Spinal cord (tissue), 10 donors: ENCODE measurements at places on chromosomes 2 and 18. TPM values are rescaled to one million over a fixed set of nuclear protein-coding genes. Genes with fewer than 3 reads are reported as not detected.

DNA sequence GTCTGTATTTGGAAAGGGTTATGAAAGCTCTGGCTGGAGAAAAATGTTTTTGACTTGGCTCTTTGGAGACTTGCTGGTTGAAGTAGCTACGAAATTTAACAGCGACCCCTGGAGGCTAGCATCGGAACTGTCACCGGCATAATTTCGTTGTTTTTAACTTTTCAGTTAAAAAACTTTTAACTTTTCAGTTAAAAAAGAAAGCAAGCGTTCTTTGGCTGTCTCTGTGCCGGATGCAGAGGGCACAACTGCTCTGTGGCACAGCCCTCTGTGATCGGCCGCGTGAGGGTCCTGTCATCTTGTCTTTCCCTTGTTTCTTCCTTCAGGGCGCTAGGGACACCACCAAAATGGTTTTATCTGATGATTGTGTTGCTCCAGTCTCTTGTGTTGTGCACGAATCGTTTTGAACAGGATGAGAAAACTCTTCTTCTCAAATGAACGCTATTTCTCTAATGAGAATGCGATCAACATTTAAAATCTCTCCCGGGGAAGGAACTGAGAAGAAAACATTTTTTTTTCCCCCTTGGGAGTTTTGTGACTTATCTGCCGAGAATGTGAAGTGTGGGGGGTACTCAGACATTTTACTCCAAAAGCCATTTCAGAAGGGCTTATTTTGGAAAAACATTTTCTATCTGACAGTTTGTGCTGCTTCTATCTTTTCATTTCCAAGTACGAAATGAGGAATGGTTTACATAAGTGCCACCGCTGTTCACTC, 57.1 kb downstream of the ADCYAP1 start:
- DNase-seq: no peak

DNA sequence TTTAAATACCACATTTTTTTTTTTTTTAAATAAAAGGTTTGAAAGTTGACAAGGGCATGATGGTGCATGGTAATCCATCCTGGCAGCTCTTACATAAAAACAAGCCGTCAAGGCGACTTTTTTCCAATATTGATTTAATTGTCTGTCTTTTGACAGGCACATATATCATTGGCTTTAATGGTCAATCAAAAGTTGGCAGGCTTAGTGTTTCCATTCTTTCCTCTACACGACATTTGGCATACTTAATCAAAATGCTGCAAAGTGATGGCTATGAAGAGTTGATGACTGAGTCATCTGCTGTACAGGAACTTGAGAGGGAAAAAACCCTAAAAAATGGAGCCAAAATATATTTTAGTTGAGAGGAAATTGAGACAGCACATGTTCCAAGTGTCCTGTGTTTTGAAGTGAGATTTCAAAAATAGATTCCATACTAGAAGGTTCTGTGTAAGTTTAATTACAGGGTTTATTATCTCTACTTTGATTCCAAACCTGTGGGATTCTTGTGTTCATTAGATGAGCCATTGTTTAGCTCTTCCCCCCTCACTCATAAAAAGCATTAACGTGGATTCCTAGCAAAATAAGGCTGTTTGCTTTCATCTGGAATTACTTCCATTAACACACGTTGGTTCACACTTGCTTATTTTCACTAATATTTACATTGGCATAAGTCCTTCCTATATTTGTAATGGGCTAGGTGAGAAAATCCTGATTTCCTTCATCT, 3.2 kb downstream of the TSHZ1 start:
- peak; percentile 26 for DNase-seq

DNA sequence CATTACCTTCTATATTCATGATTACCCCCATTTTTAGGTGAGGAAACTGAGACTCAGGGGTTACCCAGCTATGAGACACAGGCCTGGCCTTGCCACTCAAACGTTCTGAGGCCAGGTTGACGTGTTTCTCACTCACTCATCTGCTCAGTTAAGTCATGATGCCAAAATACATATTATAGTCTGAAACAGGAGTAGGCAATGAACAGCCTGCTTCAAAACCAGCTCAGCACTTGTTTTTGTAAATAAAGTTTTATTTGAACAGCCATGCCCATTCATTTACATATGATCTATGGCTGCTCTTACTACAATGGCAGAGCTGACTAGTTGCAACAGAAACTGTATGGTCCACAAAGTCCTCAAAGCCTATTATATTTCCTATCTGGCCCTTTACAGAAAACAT, 74.1 kb upstream of the SMAD2 start:
- no peak for DNase-seq

GRCh38 chr2:225400546-225401400, 1.3 kb downstream of the NYAP2 start:
- DNase-seq: peak; percentile 82

GRCh38 chr2:203586696-203587095, 51.6 kb upstream of the RAPH1 start:
- DNase-seq: no peak

GRCh38 chr18:3593381-3593903, 143.5 kb downstream of the TGIF1 start:
- no peak for DNase-seq

DNA sequence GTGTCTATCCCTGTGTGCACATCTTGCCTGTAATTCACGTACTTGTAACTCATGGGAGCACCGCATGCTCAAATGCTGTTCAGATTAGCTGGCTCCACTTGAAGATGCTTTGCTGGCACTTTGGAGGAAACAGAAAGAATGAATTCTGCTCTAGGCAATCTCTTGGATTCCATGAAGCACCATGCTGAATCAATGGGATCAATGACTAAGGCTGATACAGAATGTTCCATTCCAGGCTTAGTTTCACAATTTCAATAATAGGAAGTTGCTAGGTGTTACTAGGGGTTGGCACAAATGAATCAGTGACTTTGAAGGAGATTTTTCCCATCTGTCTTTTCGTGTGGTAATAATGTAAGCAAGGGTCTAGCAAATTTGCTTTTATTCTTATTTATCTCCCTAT, 328.8 kb downstream of the OSR1 start:
- DNase-seq: no peak

- no peak for DNase-seq
Observed at GRCh38 chr2:128835342-128835855, 516.7 kb upstream of the HS6ST1 start.

GRCh38 chr2:64937687-64938491, 51.3 kb upstream of the SLC1A4 start:
- no peak for DNase-seq

GRCh38 chr18:36889321-36889720, 60.4 kb downstream of the KIAA1328 start:
- no peak for DNase-seq

GRCh38 chr18:55096263-55096951, 137.1 kb upstream of the CCDC68 start:
- no peak for DNase-seq

GRCh38 chr2:148982282-148982681, 56.2 kb upstream of the LYPD6B start:
- peak; percentile 87 for DNase-seq

- no peak for DNase-seq
Observed at GRCh38 chr2:127985735-127986134, 42.1 kb downstream of the SAP130 start.

DNA sequence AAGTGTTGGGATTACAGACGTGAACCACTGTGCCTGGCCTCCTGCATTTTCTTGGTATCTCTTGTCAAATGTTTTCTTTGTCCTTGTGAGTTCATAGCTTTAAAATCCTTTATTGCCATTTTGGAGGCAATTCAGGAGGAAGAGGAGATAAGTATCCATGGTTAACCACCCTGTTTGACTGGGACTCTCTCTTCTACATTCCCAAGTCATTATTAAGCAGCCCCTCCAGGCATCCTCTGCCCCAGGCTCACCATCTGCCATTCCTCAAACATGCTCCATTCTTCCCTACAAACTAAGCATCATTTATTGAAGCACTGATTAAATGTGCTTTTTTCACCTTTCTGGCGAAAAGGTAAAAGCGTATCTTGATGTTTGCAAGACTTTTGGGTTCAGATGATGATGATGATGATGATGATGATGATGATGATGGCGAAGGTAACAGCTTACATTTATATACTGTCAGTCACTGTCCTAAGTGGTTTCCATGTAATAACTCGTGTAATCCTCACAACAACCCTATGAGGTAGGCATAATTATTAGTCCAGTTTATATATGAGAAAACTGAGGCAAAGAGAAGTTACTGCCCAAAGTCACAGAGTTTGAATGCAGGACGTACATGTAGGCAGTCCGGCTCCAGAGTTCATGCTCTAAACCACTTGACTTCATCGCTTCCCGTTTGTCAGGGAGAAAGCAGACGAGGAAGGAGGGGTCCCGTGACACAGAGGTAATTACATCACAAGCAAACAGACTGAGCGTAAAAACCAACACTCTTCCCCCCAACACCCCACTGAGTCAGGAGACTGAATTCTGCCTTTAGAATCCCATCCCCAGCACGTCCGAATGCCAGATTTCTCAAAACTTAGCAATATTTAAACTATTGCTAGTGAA, 69.7 kb upstream of the ACKR3 start:
- no peak for DNase-seq

DNA sequence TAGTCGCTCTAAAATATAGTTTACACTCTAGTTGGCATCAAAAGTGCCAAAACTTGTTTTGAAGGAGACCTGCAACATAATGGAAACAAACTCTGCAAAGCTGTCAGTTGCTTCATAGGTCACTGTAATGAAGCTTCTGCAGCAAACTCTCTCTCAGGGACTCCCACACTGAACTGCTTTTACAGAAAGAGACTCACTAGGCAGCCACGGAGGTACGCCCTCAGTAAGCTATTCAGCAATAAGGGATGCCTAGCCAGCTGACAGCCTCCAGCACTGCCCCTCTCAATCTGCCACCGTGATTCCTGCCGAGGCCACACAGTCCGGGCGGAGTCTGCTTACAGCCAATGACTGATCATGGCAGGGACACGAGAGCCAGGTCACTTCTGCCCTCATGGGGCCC, 51.1 kb downstream of the COLEC12 start:
- no peak for DNase-seq

DNA sequence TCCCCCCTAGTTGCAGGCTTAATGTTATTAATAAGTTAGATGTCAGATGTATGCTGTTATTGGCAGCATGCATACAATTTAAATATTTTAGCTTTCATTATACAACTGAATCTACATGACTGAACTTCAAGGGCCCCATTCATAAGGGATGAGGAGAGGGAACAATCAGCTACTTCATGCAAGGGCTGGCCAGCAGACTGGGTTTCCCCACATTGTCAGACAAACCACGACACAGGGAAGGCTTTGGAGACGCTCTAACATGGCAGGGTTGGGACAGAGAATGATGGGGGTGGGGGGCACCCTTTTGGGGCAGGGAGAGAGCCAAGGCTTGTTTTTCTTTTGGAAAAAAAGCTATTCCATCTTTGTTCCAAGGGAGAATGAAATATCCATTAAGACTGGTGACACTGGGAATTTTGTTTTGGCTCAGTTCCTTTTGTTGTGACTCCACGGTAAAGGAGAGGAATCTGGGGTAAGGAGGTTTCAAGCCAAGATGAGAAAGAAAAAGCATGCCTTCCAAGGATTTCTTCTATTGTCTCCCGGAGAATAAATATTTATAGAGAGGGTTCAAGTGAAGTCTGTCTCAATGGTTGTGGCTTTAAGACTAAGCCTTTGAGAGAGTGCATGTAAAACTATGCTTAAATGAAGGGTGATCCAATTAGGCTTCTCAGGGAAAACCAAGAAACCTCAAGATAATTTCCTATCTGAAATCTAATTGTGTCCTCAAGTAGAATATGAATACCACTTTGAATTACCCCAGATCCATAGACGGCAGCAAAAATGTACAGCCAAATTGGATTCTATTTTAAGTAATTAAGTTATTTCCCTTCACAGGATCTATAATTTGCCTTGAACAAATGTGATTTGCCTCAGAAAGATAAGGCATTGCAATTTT, 5.4 kb downstream of the CXCR4 start:
- no peak for DNase-seq

GRCh38 chr18:74819433-74820059, 221.9 kb downstream of the ZNF407 start:
- DNase-seq: no peak

GRCh38 chr2:133573491-133574162, 5.4 kb upstream of the NCKAP5 start:
- no peak for DNase-seq

- DNase-seq: no peak
Observed at GRCh38 chr2:235757640-235758039, 263.8 kb downstream of the AGAP1 start.

- no peak for DNase-seq
Observed at GRCh38 chr2:85061896-85062295, 71.3 kb upstream of the TCF7L1 start.

- DNase-seq: no peak
Observed at GRCh38 chr18:33034212-33034611, 261.4 kb upstream of the KLHL14 start.

GRCh38 chr2:46776687-46777327, 138.8 kb downstream of the MCFD2 start:
- peak; percentile 42 for DNase-seq

GRCh38 chr18:6610466-6610865, 119.0 kb upstream of the ARHGAP28 start:
- DNase-seq: no peak

DNA sequence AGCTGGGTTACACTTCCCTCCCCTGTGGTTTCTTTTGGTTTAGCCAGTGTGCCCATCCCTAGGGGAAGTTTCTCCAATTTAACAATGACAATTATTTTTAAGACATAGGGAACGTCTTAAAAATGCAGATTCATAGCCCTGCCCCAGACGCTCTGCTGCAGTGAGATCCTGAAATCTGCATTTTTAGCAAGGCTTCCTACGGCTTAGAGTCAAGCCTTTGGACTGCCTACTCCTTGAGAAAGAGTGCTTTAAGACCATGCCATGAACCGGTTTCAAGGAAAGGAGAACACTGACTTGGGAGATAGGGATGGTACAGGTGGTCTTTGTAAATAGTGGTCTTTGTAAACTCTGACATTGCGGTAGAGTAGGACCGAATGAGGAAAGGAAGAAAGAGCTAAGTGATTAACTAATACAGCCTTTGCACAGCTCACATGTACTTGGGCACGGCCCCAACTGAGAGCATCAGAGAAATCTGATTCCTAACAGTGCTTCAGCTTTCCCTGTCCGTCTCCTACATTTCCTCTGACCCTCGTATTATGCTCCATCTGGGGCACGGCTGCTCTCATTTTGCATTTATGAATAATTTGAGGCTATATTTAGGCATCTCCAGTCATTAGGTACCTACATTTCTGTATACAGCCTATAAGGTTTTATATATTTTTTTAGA, 217.6 kb upstream of the TANK start:
- no peak for DNase-seq

DNA sequence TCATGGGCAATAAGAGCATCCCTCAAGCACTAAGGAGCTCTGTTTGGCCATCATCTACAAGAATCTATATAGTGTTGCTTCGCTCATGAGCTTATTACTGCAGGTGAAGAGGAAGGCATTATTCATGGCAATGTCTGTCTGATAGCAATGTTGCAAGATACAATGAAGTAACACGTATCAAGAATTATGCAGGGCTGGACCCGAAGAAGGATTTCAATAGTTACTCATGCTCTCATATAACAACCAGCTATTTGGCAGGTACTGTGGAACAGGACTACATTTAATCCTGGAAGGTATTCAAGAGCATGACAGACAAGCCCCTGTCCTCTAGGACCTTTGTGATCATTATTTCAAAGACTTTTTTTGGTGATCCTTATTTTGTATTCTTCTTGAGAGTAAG, 109.6 kb downstream of the LAMA3 start:
- DNase-seq: no peak

GRCh38 chr2:55555977-55556376, 36.5 kb downstream of the CFAP36 start:
- DNase-seq: no peak

IL36A gene
- total RNA-seq: not detected

CLEC4F gene
- not detected for total RNA-seq

CD8B2 gene
- 0.28 TPM for total RNA-seq

ANTXR1 gene
- total RNA-seq: 45.7 TPM

RIT2 gene
- 7.1 TPM for total RNA-seq

SULT1C2 gene
- 2.9 TPM for total RNA-seq

EPAS1 gene
- 37.2 TPM for total RNA-seq

CEP76 gene
- 11.2 TPM for total RNA-seq

SLC4A3 gene
- 18.7 TPM for total RNA-seq

RAPGEF4 gene
- total RNA-seq: 65.8 TPM
